NCI-H2227 treated with DMSO at 0.1 percent for 48 hours (cell line): ENCODE measurements at places on chromosomes 3 and 15.

DNA sequence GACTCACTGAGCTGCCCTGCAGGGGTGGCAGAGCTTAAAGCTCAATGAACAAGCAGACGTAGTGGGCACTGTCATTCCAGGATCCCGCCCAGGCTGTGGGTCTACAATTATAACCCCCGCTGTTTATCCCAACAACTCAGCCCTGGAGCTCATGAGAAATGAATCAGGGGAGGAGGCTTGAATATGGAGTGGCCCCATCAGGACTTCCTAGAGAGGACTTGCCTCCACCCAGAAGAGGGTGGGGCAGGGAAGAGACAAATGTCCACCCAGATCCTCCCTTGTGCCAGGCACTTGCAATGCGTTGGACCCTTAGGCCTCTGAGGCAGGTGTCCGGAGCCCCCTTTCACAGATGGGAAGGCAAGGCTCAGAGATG is 33.0 kb downstream of the SLC6A20 start:
- DNase-seq: no peak

DNA sequence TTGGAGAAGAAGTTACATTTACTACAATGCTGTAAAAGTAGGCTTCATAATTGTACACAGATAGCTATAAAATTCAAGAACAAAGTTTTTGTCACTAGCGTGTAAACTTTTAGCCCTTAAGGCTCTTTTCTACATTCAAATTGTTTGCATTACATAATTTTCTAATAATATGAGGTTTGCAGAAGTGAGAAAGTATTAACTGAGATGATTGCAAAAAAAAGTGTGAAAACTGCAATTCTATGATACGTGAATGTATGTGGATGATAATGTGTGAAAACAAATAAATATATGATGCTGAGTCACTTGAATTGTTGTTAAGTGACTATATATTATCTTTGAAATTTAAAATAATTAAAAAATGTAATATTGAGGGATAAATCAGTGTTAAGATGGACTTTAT is 557.5 kb downstream of the NAALADL2 start:
- DNase-seq: no peak

DNA sequence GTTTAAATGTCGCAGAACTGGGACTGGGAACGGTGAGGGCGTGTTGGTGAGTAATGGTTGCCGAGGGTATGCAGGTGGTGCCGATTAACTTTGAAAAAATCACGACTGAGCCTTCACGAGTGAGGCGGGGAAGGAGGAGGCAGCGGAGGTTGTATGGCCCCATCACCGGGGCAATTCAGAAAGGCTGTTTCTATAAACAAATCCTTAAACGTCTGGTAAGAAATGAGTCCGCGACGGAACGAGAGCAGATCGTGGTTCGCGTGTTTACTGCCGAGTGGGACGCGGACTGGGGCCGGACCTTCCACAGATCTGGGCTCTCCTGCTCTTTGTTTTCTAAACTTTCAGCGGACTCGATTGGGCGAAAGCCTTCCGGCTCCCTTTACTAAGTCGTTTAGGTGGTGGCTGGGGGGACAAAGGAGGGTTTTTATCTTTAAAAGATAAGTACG is 2.7 kb downstream of the IGF1R start:
- no peak for DNase-seq

GRCh38 chr3:193974671-193975535 is 161.0 kb upstream of the HES1 start:
- DNase-seq: peak; percentile 3
